Activated T-helper 2 cell treated with anti-CD3 and anti-CD28 coated beads, Interferon-gamma antibody, Interleukin-2, Interleukin-4, amounts not matched to agents 10 μg/mL and 5 μg/mL and 100 μg/mL, durations not matched to agents 14 hours and 24 hours and 36 hours (primary cell): ENCODE measurements at places on chromosomes 5 and 9.
A peak's percentile ranks its signal among the peaks of the same experiment; 100 is the strongest.

DNA sequence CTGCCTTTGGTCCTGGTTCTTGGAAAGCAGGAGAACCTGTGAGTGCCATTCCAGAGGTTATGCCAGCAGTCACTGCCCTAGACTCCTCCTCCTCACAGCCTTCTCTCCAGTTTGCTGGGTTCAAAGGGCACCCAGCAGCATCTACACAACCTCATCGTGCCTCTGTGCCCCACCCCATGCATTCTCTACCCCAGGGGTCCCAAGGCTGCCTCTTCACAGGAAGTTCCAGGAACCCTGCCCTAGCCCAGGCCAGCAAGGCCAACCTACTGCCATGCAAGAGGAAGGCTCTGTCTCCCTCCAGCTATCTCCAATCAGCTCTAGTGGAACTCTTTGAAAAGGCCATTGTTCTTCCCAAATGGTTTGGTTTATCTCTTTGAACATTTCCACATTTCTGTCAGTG, 21.2 kb downstream of the ENC1 start:
- DNase-seq, result no peak

DNA sequence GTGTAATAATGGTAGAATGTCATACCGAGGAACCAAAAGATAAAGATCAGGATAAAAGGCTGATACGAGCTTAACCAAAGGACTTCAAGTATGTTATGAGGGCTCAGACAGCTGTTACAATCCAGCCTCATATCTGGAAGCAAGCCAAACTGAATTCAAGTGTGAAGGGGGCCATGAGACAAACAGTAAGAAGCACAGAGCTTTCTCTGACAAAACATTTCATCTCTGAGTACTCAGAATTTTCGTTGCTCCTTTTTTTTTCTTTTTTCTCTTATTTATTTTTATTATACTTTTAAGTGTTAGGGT, 52.9 kb upstream of the CD180 start:
- no peak for DNase-seq

GRCh38 chr9:96565671-96566497, 53.8 kb downstream of the CDC14B start:
- no peak for DNase-seq

DNA sequence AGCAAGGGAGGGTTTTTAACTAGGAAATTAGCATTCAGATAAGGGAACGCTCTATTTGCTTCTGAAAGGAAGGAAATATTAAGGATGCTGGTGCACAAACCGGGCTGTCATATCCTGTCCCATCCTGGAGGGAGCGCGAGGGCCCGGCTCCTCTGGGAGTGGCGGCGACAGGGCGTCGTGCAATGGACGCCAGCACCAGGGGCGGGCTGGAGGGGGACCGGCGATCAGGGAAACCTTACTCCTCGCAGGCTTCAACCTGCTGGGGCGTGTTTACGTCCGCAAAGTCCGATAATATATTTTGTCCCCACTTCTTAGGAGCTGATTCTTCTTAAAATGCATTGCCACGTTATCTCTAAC, 197.1 kb upstream of the TBCA start:
- no peak for DNase-seq

- DNase-seq, result no peak
These were observed 17.6 kb downstream of the AP3S1 start for GRCh38 chr5:115859378-115859777.

- DNase-seq, result no peak
These were observed 13.7 kb downstream of the DIPK1B start for GRCh38 chr9:136726118-136726517.

- DNase-seq, result no peak
These were observed 324 bp downstream of the LPCAT1 start for GRCh38 chr5:1523480-1523792.

DNA sequence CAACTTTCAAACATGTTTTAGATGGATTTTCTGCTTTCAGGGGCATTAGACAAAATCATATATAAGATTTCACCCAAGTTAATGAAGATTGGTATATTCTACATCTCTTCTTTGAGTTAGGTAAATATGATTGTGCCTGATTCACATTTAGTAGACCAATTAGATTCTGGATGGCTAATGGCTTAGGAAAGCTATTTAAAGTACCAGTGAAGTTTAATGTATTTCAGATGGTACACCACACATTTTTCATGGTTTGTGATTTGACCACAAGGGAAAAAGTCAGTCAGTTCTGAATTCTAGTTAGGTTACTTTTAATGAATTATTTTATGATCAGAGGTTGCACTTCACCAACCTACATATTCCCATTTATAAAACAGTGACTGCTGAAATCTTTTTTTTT, 409.7 kb downstream of the ADGRV1 start:
- no peak for DNase-seq

GRCh38 chr5:78816143-78816765, 167.7 kb upstream of the LHFPL2 start:
- DNase-seq, result no peak

DNA sequence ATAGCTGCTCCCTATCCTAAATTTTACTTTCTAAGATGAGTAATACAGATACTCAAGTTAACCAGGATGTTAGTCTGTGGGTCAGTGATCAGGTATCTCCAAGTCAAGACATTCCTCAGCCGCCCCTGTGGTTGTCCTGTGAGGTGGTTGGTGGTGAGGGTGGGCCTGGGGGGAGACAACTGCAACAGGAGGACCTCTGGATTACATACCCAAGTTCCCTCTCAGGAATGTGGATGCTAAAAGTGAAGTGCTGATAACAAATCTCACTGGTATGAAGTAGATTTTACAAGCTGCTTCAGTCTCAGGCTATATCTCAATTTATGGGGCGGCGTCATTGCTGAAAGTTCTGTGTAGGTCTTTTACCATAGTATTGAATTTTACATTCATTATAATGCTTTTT, 38.3 kb downstream of the SLC1A3 start:
- no peak for DNase-seq

DNA sequence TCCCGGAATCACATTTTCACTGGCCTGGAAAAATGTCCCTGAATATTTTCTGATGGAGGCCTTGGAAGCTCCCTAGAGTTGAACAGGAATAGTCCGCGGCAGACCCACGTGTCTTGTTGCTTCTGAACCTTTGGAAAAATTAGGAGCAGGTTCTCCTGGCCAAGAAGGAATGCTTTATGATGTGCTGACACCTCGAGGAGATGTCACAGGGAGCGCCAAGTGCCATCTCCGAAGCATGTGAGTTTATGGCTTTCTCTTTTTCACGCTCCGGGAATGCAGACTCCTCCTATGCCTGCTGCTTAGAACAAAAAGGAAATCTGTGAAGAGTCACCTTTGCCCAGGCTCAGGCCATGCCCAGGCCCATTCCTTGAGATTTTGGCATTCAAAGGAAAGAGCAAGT, 84.6 kb downstream of the BOD1 start:
- no peak for DNase-seq

DNA sequence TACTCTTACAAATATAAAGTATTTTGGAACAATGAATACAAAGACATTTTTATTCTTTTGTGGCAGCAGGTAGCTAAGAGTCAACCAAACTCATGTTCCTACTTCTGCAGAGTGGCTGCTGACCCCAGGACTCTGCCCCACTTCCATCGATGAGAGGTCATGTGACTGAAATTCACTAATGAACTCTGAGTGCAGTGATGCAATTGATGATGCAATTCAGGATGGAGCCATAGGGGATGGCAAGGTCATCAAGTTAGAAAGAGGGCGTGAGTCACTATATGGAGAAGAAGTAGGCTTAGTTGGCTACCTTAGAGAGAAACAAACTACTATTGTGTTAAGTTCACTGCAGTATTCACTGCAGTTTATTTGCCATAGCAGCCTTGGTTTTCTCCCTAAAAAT, 340.4 kb downstream of the CTNND2 start:
- no peak for DNase-seq

DNA sequence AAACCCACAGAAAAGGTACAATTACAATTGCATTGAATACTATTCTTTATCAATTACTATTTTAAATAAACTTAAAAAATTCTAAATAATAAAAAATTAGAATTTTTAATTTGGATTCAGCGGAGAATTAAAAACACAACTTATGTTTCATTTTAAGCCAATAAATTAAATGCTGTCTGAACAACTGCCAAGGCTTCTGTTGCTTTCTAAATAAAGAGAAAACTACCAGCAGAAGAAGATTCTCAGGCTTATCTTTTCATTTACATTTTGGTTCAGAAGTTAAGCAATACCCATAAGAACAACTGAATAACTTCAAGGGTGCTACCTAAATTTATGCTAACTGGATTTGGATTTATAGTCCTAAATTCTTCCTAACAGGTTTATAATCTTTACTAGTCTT, 150.0 kb upstream of the FTMT start:
- no peak for DNase-seq

DNA sequence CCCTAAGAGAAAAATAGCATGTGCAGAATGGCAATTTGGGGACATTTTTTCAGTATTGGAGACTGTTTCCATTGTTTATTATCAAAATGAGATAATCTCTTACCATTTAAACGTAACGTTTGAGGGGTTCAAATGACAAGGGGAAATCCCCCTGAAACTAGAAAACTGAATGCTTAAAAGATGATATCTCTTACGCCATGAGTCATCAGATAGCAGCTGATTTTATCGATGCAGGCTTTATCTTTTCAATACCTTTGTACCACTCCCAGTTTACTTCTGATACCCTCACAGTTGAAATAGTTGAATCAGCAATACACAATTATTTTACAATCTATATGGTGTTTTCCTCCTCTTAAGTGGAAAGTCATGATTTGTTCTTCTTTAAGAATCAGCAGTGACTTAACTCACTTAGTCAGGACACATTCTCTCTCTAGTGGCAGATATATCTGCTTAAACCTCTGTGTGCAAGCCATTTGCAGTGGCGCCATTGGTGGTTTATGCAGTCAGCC, 29.2 kb downstream of the OSMR start:
- no peak for DNase-seq

GRCh38 chr9:76112151-76112550, 221.7 kb downstream of the PCSK5 start:
- no peak for DNase-seq

- no peak for DNase-seq
These were observed 47.7 kb upstream of the GARNL3 start for GRCh38 chr9:127216888-127217217.

- DNase-seq, result peak; percentile 35
These were observed 11.1 kb upstream of the AQP3 start for GRCh38 chr9:33458444-33458843.

GRCh38 chr5:145834917-145835847, at the start of gene PRELID2:
PRELID2 (minus strand) TSS chr5:145835342; CDS start chr5:145835251, 91 bp downstream.
- peak; percentile 56 for DNase-seq

DNA sequence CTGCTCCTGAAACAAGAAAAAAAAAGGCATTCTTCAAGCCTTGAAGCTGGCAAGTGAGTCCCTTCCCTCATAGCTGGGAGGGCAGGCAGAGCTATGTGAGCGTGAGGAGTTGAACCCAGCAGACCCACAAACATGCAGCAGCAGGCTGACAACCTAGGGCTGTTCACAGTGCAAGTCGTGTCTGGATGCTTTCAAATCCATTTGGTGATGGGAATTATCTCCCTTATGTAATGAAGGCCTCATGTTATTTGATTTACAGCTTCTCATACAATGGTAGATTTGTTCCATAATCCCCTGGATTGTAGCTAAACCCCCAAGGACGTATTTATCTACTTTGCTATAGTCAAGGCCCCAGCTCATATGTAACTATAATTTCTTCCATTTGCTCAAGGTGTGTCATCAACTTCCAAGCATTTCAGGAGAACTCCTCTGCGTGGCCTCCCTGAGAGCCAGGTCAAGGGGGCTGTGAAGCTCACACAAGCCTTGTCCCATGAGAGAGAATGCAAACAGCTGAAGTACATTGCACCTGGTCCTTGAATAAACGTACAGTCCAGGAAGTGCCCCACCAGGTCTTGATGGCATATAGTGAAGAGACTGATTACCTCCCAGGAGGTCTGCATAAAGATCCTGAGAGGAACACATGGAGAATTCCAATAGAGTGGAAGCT, 124.8 kb upstream of the SLC1A3 start:
- DNase-seq, result no peak

DNA sequence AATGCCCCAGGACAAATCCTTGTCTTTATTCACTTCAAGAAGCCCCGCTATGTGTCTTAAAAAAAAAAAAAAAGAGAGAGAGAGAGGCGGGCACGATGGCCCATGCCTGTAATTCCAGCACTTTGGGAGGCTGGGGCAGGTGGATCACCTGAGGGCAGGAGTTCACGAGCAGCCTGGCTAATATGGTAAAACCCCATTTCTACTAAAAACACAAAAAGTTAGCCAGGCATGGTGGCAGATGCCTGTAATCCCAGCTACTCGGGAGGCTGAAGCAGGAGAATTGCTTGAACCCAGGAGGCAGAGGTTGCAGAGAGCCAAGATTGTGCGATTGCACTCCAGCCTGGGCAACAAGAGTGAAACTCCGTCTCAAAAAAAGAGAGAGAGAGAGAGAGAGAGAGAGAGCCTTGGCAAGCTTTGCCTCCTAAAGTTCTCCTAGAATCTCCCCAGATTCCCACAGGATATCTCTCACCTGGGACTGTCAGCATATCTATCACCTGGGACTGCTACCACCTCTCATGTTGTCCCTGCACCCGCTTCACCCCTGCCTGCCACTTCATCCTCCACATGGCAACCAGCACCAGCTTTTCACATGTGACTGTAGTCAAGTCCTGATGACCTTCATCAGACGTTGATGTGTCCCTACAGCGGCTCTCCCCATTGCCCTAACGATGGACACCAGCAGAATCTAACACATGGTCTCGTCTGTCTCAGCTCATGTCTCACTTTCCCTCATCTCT, 5.8 kb downstream of the ITK start:
- peak; percentile 9 for DNase-seq

DNA sequence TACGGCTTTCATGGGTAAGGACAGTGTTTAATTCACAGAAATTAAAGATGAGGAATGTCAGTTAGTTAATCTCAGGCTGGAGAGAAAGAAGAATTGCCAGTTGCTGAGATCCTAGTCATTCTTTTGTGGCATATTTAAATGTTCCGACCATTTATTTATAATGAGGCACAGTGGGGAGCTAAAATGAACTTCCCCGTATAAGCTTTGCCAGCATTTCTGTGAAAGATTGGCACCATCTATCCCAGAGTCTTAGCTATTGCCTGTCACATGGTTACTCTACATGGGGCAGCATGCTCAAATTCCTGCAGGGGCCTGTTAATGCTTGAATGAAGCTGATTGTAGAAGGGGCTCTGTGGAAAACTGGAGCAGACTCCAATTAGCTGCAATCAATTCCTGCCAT, 314.1 kb downstream of the PRELID2 start:
- no peak for DNase-seq

GRCh38 chr5:7050986-7051385, 337.8 kb downstream of the TENT4A start:
- no peak for DNase-seq

GRCh38 chr5:83554686-83555085, 83.1 kb downstream of the VCAN start:
- DNase-seq, result no peak

- no peak for DNase-seq
These were observed 92.0 kb downstream of the C9orf152 start for GRCh38 chr9:110115826-110116542.

GRCh38 chr9:35909274-35909673, at the start of gene SPAAR:
SPAAR (plus strand) TSS chr9:35909490; CDS start chr9:35910464, 974 bp downstream.
- no peak for DNase-seq

- DNase-seq, result no peak
These were observed 71.4 kb downstream of the ASTN2 start for GRCh38 chr9:117343427-117343826.

DNA sequence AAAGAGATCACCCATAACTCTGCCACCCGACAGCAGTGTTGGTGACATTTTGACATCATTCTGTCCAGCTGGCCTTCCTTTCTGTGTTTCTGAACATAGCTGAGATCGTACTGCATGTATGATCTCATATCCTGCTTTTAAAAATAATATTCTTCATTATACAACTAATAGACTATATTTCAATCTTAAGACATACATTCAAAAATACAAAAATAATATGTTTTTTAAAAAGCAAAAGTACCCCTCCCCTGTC, 47.7 kb upstream of the RPL26L1 start:
- DNase-seq, result no peak

GRCh38 chr5:14674983-14675854, 10.7 kb downstream of the OTULIN start:
- DNase-seq, result no peak
